ENCODE measurements at places on chromosomes 6 and 20.
A peak's percentile ranks its signal among the peaks of the same experiment; 100 is the strongest.

DNA sequence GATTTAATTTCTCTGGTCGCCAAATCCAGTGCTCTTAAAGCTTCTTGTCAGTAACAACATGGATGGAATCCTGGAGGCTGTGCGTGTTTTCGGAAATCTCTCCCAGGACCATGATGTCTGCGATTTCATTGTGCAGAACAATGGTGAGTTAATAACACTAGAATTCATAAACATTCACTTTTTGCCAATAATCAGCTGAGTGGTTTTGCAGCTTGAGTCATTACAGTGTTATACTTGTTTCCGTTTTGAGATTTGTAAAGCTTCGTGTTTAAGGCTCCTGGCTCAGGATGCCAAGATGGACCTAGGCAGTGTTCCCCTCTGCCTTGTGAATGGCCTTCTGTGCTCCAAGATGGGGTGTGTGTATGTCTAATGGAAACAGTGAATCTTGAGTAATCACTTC is 113.8 kb downstream of the ARMC2 start:
- DNase-seq = no peak

DNA sequence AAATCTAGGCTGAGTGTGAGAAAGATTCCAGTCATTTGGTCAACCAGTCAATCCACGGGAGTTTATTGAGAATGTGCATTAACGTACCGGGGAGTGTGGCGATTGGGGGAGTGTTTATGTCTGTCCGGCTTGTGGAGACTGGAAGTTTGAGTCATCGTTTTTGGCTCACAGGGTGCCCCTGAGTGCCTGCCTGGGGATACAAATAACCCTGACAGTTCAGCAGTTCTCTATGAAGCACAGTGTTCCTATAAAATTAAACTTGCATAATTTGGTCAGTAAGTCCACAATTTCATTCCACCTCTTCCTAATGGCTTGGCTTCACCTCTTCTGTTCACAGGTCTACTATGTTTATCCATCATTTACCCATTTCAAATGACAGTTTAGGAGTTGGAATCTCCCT is 72.6 kb upstream of the PLEKHG1 start:
- DNase-seq = no peak

DNA sequence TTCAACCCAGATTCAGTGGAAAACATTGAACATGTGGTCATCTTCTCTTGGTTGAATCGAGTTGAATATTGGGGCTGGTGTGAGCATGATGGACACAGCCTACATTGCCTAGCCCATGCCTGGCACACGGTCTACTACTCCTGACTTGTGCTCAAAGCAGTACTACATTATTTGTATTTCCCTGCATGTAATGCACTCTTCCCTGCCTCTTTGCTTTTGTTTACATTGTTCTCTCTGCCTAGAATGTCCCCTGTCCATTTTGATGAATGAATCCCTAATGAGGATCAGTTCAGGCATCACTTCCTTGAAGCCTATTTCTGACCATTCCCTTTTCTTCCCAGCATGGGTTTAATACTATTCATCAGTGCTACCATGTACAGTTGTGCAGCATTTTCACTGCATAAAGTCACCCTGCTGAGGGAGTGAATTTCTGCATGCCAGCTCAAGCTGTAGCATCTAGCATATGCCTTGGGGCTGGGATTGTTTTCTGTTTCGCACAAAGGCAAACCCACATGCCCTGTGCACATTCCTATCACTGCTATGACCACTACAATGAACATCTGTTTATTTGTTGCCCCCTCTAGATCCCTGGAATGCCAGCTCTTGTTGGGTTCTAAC is 75.3 kb upstream of the CCN6 start:
- no peak for DNase-seq

DNA sequence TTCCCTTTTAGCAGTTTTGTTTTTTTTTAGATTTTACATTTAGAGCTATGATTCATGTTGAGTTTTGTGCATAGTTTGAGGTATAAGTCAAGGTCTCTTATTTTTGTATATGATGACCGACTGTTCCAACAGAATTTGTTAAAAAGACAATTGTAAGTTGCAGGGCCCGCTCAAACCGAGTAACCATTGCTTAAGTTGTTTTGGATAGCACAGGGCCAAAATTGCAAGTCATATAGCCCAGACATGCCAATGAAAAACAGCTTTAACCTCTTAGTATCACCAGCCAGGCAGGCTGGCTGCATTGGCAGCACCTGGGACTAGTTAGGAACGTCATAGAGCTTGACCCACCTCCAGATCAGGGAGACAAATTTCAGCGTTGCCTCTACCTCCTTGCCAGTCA is 47.3 kb downstream of the PFDN4 start:
- no peak for DNase-seq

DNA sequence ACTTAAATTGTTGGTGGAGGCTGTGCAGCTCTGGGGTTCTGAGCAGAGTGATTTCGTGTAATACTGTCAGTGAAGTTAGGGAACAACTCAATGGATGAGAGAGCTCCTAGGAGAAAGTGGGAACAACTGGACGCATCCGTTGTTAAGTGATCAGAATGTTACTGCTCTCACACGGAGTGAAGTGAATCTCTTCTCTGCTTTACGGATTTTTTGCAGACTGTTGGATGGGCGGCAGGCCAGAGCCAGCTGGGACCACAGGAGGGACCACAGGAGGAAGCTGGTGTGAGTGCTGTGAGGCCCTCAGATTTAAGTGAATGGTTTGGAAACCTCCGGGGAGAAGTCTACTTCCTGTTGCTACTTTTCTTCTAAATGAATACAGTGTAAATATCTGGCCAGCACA is 23.7 kb upstream of the PPP1R14C start:
- DNase-seq = no peak

DNA sequence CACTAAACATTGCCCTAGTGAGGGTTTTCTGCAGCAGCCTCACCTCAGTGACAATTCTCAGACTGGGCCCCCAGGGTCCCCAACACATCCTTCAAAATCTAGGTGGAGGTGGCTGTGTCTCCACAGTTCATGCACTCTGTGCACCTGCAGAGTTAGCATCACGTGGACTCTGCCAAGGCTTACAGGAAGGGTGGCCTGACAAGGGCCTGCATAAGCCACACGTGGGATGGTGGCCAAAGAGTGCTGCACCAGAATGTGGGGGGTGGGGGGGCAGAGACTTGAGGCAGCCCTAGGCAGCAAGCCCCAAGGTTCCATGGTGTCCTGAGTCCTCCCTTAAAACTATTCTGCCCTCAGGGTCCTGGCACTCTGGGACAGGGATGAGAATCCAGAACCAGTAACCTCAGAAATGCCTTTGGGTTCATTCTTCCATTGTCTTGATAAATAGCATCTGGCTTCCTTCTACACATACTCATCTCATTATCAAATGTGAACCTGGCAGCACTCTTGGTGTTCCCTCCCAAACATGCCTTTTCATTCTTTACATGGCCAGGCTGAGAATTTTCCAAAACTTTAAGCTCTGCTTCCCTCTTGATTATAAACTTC is 1.6 kb upstream of the SERPINB1 start:
- DNase-seq = no peak

GRCh38 chr6:108561742-108562502 is 1.2 kb downstream of the FOXO3 start:
- DNase-seq = peak; percentile 18

All from CD4-positive, alpha-beta T cell treated with Interferon alpha-2 for 1 hour (primary cell).